ENCODE measurements at places on chromosomes 4 and X.

DNA sequence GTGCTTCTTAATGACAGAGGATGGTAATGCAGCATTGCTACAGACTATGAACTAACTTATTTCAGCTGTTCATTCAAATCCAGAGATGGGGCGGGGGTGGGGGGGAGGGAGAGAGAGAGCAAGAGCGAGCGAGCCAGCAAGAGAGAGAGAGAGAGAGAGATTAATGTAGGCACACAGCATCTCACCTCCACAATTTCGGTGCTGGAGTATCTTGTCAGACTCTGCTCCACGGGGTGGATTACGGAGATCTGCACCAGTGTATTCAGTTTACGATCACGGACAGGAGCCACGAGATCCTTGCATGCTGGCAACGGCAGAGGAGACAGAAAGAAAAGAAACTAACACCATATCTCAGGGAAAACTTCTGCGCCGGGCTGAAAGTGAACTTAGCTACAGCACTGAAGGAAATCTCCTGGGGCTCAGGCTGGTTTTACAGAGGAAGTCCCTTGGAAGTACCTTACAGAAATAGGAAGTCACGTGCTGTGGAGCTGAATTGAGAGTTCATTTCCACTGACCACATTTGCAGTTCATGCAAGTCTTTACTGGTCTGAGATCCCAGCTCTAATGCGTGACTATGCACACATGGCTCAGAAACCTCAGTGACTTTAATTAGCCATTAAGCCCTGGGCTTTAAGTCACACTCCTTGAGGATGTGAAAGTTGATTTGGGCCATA, 440.9 kb downstream of the INPP4B start:
- H3K27me3 ChIP-seq: no peaks in the 10 kb centered on the region
- peak overlapping the region; percentile 96 for H3K4me3 ChIP-seq
- no peaks in the 10 kb centered on the region for H3K36me3 ChIP-seq
- H3K27ac ChIP-seq: peak overlapping the region; percentile 100
- H3K4me1 ChIP-seq: peaks cover 70% of the 10 kb centered on the region
- no peak for DNase-seq

DNA sequence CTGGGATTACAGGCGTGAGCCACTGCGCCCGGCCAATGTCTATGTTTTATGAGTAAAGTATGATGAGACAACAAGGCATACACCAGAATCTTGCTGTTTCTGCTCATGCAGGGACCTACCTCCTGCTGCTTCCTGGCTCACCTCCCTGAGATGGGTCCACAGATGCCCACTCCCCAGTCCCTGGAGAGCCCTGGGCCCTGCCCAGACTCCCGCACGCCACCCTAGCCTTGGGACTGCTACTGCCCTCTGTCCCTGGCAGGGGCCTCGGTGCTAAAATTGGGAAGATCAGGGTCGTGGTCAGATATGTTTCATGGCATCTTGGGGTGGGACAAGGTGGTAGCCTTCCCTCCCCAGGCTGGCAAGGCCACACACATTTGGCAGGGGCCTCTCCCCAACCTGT, 84.3 kb upstream of the BCOR start:
- H3K27ac ChIP-seq: no peak overlapping the region
- H3K4me1 ChIP-seq: peaks cover 2% of the 10 kb centered on the region
- no peak overlapping the region for H3K4me3 ChIP-seq

- H3K4me3 ChIP-seq: no peak overlapping the region
- no peak for DNase-seq
- H3K4me1 ChIP-seq: no peaks in the 10 kb centered on the region
- peaks cover 2% of the 10 kb centered on the region for H3K27me3 ChIP-seq
Observed at GRCh38 chrX:103483720-103484119, 35.6 kb downstream of the RAB40A start.

GRCh38 chr4:156705311-156705710, 266.3 kb downstream of the PDGFC start:
- H3K27ac ChIP-seq: no peak overlapping the region
- H3K36me3 ChIP-seq: no peaks in the 10 kb centered on the region
- H3K27me3 ChIP-seq: no peaks in the 10 kb centered on the region
- no peak overlapping the region for H3K4me3 ChIP-seq

DNA sequence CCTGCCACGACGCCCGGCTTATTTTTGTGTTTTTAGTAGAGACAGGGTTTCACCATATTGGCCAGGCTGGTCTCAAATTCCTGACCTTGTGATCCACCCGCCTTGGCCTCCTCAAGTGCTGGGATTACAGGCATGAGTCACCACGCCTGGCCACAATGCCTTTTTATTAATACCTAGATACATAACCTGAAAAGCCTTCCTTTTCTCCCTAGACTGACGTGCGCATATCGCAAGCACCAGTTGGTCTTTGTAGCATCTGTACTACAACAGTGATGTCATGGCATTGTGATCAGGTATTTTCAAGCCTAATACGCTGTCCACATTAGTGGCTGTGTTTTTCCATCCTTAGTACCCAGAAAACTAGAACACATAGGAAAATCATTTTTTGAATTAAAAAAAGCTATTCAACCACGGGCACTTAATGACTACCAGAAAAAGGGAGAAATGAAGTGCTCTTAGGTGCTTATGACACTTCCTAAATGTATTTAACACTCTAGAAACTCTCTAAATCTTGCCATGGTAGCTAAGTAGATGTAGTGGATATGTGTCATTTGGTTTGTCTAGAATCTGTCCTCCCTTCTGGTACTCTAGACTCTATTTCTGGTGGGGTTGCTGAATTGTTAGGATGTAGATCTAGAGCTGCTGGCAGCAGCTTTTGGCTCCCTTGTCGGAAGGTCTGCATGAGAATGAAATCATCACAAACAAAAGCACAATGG, 707.8 kb downstream of the STIM2 start:
- peaks cover 2% of the 10 kb centered on the region for H3K27me3 ChIP-seq
- no peaks in the 10 kb centered on the region for H3K4me1 ChIP-seq
- H3K4me3 ChIP-seq: no peak overlapping the region
- no peaks in the 10 kb centered on the region for H3K36me3 ChIP-seq
- DNase-seq: no peak
- H3K27ac ChIP-seq: no peak overlapping the region

DNA sequence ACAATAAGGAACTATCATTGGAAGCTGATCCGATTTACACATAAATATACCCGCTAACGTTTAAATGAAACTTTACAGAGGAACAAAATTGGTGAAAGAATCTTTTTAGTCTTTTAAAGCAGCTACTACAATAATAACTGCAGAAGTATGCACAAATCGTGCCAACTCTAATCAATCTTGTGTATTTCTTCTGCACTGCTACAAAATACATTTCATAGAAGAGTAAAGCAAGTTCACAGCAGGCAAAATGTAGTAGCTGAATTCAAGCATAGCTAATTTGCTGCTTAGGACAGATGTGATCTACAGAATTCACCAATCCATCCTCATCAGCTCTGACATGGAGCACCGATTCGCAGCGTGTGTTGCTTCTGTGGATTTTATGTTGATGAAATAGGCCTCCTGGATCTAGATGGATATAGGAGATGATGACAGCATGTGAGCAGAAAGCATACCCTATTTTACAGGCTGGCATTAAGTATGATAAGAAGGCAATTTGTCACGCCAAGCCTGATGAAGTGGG, 367.3 kb upstream of the FGF13 start:
- no peaks in the 10 kb centered on the region for H3K36me3 ChIP-seq
- DNase-seq: no peak
- no peaks in the 10 kb centered on the region for H3K27me3 ChIP-seq
- no peaks in the 10 kb centered on the region for H3K4me1 ChIP-seq
- no peak overlapping the region for H3K27ac ChIP-seq

DNA sequence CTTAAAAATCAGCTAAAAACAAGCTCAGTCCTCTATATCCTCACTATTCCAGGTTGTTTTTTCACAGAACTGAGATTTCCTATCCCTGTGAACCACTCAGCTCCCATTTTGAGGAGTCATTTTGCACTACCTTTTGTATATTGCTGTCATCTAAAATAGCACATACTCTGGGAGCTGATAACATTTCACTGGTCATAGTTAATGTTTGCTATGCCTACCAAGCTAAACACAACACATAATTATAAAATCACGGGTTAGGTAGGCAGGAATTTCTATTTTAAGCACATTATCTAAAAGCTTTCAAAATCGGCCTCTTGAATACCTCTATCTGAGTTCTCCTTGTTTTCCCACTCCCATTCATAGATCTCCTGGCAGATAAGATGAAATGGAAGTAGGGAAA, 882.0 kb upstream of the INTU start:
- H3K27me3 ChIP-seq: no peaks in the 10 kb centered on the region
- H3K4me3 ChIP-seq: no peak overlapping the region
- no peak overlapping the region for H3K27ac ChIP-seq
- peaks cover 3% of the 10 kb centered on the region for H3K36me3 ChIP-seq

DNA sequence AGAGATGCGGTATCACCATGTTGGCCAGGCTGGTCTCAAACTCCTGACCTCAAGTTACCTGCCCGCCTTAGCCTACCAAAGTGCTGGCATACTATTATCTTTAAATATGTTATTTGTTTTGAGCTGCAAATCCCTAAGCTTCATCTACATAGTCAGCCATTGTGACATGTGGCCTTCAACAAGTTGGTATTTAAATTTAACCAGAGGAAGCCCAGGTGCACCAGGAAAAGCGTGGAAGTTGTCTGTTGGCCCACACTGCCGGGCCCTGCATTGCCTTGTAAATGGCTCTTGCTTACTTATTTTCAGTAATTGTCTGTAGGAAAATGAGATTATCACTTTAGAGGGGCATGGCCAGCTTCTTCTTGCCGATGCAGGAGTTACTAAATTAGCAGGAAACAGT, 6.0 kb downstream of the WWC2 start:
- no peaks in the 10 kb centered on the region for H3K27me3 ChIP-seq
- peaks cover 52% of the 10 kb centered on the region for H3K4me1 ChIP-seq
- no peaks in the 10 kb centered on the region for H3K36me3 ChIP-seq

DNA sequence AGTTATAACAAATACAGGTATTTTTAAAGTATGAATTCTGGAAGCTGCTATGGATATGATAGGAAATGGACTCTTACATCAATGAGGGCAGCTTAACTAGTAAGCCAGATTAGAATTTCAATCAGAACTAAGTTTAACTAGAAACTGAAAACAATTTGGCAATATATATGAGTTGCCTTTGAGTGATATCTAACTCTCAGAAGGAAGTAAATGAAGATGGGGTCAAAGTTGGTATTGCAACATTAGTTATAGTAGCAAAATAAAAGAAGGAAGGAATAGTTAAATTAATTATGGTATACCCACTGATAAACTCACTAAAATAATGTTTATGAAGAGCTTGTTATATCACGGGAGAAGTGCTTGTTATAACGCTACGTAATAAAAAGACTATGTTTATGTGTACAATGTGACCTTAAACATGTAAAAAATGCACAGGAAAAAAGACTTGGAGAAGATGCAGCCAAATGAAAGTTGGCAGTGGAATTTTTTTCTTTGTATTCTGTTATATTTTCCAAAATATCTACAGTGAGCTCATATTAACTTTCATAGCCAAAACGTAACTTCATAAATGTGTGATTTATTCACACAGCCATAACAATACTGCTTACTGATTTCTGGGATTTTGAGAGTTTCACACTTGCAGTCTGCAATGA, 34.5 kb downstream of the PHKA2 start:
- peaks cover 20% of the 10 kb centered on the region for H3K4me1 ChIP-seq
- DNase-seq: no peak
- H3K4me3 ChIP-seq: no peak overlapping the region
- peaks cover 4% of the 10 kb centered on the region for H3K36me3 ChIP-seq
- no peaks in the 10 kb centered on the region for H3K27me3 ChIP-seq
- H3K27ac ChIP-seq: no peak overlapping the region

DNA sequence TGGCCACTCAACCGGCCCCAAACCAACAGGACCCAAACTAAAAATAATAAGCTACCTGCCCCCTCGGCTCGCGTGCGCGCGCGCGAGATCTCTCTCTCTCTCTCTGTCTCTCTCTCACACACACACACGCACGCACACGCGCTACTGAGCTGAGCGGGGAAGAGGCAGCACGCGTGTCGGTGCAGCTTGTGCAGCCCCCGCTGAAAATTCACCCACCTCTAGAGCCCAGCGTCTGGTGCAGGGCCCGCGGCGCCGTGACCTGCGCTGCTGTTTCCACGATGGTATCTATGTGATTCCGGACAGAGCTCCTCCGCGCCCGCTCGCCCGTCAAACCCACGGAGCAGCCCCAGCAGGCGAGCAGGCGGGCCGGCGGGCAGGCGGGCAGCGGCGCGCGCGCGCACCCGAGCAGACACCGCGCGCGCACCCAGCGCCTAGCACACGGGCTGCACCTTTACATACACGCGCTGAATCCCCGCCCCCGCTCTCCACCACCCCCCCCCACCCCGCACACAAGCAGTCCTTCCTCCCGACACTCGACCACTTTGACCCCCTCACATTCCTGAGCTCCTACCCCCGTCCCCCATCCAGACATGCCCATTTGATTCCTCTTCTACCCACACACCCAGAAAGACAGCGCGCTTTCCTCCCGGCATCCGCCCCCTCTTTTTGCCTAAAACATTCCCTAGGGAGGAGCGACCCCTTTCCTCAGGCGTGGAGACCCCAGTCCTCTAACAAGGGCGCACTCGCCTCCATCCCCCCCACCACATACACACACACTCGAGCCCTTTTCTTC, 1.0 kb downstream of the SLITRK4 start:
- peaks cover 17% of the 10 kb centered on the region for H3K4me1 ChIP-seq
- peak overlapping the region; percentile 68 for H3K27ac ChIP-seq
- peak overlapping the region; percentile 70 for H3K4me3 ChIP-seq
- H3K36me3 ChIP-seq: no peaks in the 10 kb centered on the region
- H3K27me3 ChIP-seq: peaks cover 20% of the 10 kb centered on the region

DNA sequence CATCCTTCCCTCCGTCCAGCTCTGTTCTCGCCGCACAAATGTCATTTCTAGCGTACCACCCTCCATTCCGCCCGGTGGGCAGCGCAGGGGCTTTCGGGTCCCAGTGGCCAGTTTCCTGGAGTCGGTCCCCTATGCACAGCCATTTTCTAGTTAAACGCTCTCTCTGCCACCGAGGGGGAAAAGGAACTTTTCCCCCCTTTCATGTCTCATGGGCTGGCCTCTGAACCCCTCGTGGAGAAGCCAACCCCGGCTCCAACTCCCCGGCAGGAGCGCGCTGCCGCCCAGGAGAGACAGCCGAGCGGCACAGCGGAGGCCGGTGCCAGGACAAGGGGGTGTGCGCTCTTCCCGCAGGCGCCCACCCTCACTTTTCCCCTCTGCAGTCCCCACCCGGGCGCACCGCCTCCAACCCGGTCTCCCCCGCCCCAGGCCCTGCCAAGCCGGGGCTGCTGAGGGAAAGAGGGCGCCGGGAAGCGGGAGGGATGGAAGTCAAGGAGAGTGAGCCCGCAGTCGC, 662 bp downstream of the APBB2 start:
- H3K27me3 ChIP-seq: no peaks in the 10 kb centered on the region
- peaks cover 64% of the 10 kb centered on the region for H3K4me1 ChIP-seq
- H3K27ac ChIP-seq: peak overlapping the region; percentile 93
- H3K36me3 ChIP-seq: no peaks in the 10 kb centered on the region
- no peak for DNase-seq
- H3K4me3 ChIP-seq: peak overlapping the region; percentile 98

GRCh38 chr4:114302472-114302871, 296.1 kb upstream of the UGT8 start:
- H3K27me3 ChIP-seq: no peaks in the 10 kb centered on the region
- no peak overlapping the region for H3K27ac ChIP-seq
- H3K4me3 ChIP-seq: no peak overlapping the region

- H3K4me3 ChIP-seq: no peak overlapping the region
- peaks cover 41% of the 10 kb centered on the region for H3K4me1 ChIP-seq
- peak overlapping the region; percentile 22 for H3K27ac ChIP-seq
- no peak for DNase-seq
- H3K36me3 ChIP-seq: peaks cover 1% of the 10 kb centered on the region
Observed at GRCh38 chr4:6940744-6941137, 31.1 kb downstream of the TBC1D14 start.

GRCh38 chr4:61180405-61180804, 19.7 kb upstream of the ADGRL3 start:
- no peaks in the 10 kb centered on the region for H3K4me1 ChIP-seq
- no peak overlapping the region for H3K4me3 ChIP-seq
- H3K27ac ChIP-seq: no peak overlapping the region
- DNase-seq: no peak

Data from chondrocyte (in vitro differentiated cells).